ENCODE measurements at places on chromosomes 5 and 9.

DNA sequence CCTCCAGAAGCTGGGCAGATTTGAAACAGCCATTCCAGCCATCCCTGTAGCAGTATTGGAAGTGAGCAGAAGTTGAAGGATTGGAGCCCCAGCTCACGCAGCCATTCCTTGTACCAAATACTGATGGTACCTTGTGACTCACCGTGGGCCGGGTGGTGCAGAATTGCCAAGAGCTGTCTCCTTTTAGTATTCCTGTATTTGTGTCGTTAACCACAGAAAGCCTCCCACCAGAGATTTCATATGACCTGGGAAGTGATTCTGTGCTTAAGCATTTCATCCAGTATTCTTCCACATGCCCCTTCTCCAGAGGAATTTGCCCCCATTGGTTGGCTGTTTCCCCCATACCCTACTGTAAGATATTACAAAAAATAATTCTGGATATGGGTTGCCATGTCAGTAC, 17.7 kb upstream of the TLX3 start:
- no peak for DNase-seq

DNA sequence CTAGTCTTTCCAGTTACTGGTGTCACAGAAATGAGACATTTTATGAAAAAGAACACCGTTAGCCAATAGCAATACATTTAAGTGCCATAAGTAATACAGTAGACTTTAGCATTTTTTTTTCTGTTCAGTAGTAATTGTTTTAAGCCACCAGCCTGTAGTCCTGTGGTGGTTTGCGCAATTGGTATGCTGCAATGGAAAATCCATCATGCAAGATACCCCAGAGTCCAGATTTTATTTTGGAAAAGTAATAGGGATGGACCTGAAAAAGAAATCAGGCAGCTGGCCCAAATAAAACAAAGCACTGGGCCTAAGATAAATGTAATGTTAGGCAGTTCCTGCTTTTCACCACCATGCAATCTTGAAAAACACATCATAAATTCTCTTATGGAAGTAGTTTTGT, 94.6 kb upstream of the RASGRF2 start:
- DNase-seq: no peak

GRCh38 chr9:37978983-37979382, 75.1 kb upstream of the SLC25A51 start:
- DNase-seq: no peak

DNA sequence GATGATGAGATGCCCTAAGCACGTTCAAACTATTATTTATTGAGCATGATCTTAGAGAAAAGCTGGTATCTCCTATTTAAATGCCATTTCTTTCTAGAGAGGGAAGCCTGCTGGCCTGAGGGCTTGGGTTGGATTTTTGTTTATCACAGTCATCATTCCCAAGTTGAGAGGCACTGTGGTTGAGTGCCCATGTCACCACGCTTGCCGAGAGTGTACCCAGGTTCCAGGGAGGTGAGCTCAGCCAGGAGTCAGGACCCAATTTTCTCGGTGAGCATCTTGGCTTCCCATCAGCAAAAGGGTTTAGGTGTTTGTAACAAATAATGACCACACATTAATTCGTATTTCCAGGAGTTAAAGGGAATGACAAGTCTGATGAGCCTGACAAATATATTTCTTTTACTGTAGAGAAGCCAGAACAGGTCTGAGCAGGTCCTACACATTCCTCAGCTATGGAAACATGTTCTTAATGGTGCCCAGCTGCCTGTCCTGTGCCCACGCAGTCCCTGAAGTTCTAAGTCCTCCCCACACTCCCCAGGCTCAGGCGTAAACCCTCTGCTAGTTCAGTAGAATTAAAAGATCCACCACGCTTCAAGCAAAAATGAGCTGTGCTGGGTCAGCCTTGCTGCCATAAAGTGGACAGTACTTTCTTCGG, 258.9 kb upstream of the IRX2 start:
- DNase-seq: no peak

DNA sequence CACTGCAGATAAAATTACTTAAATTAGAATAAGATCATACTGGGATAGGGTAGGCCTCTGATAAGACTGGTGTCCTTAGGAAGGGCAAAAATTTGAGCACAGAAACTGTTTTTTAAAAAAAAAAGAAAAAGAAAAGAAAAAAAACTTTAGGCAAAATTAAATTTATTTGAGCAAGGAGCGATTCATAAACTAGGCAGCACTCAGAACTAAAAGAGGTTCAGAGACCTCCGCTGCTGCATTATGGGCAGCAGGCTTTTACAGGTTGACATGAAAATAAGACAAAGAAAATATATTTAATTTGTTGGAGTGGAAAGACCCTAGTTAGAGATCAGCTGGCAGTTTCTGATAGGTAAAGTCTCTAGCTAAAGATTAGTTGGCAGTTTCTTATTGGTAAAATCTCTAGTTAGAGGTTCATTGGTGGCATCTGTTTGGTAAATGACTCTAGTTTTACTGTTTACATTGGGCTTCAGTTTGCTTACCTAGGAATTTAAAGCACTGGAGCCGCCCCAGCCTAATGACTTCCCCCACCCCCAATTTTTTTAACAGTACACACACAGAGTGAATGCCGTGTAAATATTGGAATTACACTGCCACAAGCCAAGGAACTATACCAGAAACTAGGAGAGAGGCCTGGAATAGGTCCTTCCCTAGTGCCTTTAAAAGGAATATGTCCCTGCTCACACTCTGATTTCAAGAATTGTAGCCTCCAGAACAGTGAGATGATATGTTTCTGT, 4.5 kb upstream of the PLPP6 start:
- no peak for DNase-seq

GRCh38 chr9:135714242-135715055, 12.5 kb downstream of the KCNT1 start:
- DNase-seq: no peak

DNA sequence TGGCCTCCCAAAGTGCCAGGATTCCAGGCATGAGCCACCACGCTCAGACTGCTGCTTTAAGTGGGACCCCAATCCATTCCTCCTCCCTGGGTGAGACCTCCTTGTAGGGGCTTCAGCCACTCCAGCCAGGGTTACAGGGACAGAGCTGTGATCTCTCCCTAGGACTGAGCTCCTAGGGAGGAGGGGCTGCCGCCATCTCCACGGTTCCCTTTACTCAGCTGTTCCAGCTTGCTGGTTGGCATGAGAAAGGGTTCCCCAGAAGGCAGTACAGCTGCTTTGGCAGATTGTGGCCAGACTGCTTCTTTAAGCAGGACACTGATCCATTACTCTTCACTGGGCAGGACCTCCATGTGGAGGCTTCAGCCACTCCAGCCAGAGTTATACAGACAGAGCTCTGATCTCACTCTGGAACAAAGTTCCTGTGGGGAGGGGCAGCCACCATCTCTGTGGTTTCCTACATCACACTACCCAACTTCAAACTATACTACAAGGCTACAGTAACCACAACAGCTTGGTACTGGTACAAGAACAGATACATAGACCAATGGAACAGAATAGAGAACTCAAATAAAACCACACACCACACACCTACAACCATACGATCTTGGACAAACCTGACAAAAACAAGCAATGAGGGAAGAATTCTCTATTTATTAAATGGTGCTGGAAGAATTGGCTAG, 7.2 kb downstream of the INSL6 start:
- DNase-seq: no peak

DNA sequence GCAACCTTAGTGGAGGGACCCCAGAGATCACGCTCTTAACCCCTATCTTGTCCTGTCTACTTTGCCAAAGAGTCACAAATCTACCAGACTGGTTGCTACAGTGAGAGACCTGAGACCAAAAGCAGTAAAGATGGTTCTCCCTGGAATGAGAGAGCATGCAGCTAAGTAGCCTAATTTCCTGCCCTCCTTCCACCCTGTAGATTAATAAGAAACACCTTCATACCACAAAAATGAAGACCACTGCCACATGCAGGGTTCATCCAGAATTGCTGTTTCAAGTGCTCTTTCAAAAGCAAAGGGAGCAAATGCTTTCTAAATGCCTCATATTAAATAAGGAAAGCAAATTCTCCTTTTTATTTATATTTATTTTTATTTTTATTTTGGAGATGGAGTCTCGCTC, 119.1 kb downstream of the UGCG start:
- no peak for DNase-seq

DNA sequence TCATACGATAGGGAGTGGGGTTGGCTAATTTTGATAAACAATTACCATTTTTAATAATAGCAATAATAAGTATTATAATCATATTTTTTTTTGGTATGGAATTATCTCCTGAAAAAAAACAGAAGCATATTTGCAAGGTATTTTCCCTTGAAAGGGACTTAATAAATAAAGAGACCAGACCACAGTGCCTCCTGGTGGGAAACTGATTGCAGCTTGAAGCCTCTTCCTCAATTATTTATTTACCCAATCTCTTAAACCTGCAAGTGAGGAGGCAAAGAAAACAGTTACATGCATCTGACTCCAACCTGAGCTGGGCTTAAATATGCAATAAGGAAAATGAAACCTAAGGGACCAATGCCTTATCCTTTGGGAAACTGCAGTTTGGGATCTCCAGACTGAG, 388.1 kb upstream of the ACO1 start:
- DNase-seq: no peak

GRCh38 chr5:77651343-77651742, 12.8 kb upstream of the OTP start:
- DNase-seq: no peak

GRCh38 chr9:11338130-11338529, 725.3 kb upstream of the PTPRD start:
- no peak for DNase-seq

GRCh38 chr5:59483971-59484472, 409.5 kb downstream of the PDE4D start:
- no peak for DNase-seq

All from activated CD8-positive, alpha-beta memory T cell treated with anti-CD3 and anti-CD28 coated beads for 4 hours (primary cell).